ENCODE measurements at places on chromosomes 4 and X. TPM values are rescaled to one million over a fixed set of nuclear protein-coding genes. Genes with fewer than 3 reads are reported as not detected.

DNA sequence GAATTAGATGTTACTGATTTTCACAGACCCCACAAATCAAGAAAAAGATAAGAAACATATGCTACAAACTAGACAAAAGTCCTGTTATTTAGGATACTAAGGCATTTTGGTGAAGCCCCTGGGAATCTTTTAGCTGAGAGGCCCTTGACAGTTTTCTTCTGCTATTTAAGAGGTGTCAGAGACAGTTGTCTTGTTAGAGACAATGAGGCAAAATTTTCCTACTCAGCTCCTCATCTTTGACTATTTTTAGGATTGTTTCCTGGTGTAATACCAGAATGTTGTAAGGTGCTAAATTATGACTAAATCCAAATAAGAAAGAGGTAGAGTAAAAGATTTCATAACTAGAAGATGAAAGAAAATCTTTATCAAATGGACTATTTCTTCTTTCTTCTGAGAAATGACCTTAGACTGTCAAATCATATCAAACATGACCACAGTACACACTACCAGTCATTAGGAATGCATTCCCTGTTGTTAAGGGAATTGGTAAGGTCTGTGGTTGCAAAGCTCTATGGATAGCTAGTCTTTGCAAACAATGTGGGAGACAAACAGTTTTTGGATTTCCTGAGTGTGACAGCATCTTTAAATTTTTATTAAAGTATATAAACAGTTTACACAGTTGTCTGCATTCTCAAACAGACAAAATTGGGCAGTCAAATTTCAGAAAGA lies 926.1 kb downstream of the ADGRL3 start:
- DNase-seq: no peak

DNA sequence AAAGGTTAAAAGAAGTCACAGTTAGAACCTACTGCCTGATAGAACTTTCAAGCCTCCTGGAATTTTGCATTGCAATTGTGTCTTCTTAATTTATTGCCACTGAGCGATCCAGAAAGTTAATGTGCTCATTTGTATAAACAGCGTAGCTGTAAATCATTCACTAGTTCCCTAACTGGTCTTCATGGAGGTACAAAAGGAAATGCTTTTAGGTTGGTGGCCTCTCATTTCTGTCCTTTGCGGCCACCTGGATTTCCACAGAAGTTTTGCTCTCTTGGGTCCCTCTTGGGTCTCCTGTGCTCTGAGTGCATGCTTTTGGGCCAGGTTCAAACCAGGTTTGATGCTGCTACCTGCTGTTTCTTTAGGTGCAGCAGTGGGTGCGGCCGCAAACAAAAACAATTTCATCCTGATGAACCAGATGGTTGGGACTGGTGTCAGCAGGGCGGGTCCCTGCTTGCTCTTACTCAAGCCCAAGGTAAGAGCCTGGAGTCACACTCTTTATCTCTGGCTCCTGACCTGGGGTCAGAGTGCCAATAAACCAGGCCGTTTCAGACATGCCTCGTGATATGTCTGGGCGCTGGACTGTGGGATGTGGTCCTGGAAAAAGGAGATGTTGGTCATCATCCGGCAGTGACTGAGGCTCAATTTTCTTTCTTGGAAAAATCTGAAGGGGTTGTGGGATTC lies 270.1 kb downstream of the PTTG2 start:
- no peak for DNase-seq

- no peak for DNase-seq
Measured at GRCh38 chr4:48275247-48275646, 5.6 kb upstream of the TEC start.

Gene CSAG3
- total RNA-seq: not detected

- no peak for DNase-seq
Measured at GRCh38 chr4:159268607-159269006, 165.7 kb downstream of the RAPGEF2 start.
